ENCODE measurements at places on chromosomes 16 and 17.
A peak's percentile ranks its signal among the peaks of the same experiment; 100 is the strongest.

DNA sequence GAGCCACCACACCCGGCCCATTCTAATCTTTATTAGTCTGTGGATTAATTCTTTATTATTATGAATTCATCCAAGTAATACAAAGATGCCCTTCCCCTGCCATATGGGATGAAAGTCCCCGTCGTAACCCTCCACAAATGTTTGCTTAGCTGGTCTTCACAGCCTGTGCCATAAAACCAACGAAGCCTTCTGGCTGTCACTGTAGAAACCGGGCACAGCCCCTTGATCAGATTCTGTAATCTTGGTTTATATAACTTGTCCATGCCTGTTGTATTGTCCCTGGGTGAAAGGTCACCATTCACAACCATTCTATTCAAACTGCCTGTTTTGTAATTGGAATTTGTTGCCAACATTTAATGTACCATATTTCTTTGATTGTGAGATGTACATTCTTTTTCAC is 66.5 kb downstream of the ATP2C2 start:
- no peak for DNase-seq

- no peak for DNase-seq
Observed at GRCh38 chr16:12420661-12421209, 383.0 kb downstream of the CPPED1 start.

GRCh38 chr16:53707671-53708070 is 3.7 kb downstream of the FTO start:
- no peak for DNase-seq

- no peak for DNase-seq
Observed at GRCh38 chr16:87874639-87875427, 5.5 kb upstream of the SLC7A5 start.

DNA sequence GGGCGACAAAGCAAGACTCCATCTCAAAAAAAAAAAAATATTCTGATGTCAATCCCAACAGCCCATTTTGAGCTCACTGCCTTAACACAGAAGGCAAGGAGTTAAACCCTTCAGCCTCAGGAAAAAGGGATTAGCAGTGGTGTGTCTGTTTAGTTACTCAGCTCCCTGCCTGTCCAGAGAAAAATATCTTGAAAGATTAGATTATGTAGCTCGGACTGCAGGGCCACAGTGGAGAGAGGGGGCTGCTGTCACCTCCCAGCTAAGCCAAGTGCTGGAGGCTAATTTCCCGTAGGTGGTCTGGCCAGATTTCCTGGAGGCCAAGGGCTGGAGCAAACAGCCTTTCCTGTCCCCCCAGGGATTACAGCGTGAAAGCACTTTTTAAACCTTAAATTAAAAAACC is 50.3 kb downstream of the C16orf95 start:
- no peak for DNase-seq

- DNase-seq = no peak
Observed at GRCh38 chr16:57022445-57022844, 33.1 kb downstream of the NLRC5 start.

GRCh38 chr16:8848939-8849391 is 19.8 kb downstream of the CARHSP1 start:
- DNase-seq = no peak

DNA sequence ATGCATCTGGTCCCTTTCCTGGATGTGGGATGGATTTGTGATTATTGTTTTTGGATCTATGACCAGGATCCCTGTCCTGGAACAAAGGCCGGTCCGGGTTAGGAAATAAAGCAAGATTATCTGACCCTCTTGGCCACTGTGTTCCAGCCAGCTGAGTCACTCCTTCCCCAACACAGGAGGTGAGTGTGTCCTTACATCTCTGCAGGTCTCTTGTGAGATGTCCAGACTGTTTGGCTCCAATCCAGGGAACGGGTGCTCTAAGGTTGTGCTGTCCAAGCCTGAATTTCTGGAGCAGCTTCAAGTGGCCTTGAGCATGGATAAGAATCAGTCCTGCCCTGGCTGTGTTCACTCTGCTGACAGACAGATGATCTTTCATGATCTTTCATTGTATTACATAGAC is 136.5 kb upstream of the CCL2 start:
- no peak for DNase-seq

- no peak for DNase-seq
Observed at GRCh38 chr17:37025847-37026530, 77.2 kb downstream of the AATF start.

DNA sequence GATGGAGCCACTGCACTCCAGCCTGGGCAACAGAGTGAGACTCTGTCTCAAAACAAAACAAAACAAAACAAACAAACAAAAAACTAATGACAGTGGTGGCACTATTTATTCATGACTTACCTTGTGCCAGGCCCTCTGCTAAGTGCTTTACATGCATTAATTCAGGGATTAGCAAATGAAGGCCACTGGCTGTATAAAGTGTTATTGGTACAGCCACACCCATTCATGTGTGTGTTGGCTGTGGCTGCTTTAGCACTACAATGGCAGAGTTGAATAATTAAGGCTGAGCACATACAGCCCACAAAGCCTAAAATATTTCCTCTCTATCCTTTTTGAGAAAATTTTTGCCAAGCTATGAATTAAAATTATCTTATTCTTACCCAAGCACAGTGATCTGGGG is 531.8 kb upstream of the CDH5 start:
- no peak for DNase-seq

DNA sequence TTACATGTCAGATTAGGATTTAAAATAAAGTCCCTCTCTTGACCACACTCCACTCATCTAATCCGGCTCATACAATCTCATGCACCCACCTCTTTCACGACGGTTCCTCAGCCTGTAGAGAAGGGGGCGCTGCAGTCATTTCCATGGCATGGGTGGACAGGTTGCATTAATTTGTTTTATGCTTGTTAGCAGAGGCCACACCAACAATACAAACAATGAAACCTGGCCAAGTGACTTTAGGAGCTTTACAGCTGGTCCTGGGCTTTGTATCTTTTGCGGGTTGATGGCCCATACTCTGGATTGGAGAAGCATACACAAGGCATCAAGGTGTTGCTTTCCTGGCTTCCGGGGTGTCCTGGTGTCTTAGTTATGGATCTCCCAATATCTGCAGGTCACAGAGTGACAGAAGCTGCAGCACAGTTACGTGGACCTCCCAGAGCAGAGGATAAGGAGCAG is 9.7 kb upstream of the SNF8 start:
- DNase-seq = no peak

GRCh38 chr17:58283674-58284612 is 3.2 kb upstream of the MPO start:
- DNase-seq = no peak

GRCh38 chr17:1201132-1201702 is 21.4 kb upstream of the ABR start:
- DNase-seq = peak; percentile 60

- DNase-seq = no peak
Observed at GRCh38 chr17:74303305-74303704, 22.7 kb upstream of the KIF19 start.

DNA sequence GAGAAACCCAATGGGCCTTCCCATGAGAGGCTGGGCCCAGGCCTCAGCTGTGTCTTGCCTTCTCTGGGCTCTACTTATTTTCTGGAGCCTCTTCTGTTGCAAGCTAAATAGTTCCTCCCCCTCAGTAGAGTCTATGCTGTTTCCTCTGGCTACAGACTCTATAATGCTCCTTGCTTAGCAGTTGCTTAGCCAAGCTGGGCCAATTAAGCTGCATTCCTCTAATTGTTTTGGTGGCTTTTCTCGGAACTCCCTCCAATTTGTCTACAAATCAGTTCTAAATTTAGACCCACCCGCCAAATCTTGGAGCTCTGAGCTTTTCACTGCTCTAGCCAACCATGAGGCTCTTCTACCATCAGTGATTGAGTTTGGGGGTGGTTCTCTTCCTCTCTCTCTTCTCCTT is 302.7 kb upstream of the ASIC2 start:
- no peak for DNase-seq

- no peak for DNase-seq
Observed at GRCh38 chr16:10601444-10602408, 21.3 kb upstream of the EMP2 start.

- no peak for DNase-seq
Observed at GRCh38 chr17:19610311-19610710, 38.2 kb upstream of the ALDH3A2 start.

- DNase-seq = no peak
Observed at GRCh38 chr16:67299269-67299668, 19.9 kb downstream of the PLEKHG4 start.

DNA sequence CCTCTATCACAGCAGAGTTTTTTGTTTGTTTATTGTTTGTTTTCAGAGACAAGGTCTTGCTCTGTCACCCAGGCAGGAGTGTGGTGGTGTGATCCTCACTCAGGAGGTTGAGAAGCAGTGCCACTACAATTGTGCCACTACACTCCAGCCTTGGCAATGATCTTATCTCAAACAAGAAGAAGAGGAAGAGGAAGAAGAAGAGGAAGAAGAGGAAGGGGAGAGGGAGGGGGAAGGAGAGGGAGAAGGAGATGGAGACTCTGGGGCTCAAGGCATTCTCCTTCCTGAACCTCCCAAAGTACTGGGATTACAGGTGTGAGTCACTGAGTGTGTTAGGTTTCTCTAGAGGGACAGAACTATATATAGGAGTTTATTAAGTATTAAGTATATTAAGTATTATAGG is 17.1 kb upstream of the C17orf58 start:
- no peak for DNase-seq

- no peak for DNase-seq
Observed at GRCh38 chr16:4428500-4428899, 2.8 kb downstream of the DNAJA3 start.

- no peak for DNase-seq
Observed at GRCh38 chr17:75779987-75780889, 4.4 kb upstream of the UNK start.

DNA sequence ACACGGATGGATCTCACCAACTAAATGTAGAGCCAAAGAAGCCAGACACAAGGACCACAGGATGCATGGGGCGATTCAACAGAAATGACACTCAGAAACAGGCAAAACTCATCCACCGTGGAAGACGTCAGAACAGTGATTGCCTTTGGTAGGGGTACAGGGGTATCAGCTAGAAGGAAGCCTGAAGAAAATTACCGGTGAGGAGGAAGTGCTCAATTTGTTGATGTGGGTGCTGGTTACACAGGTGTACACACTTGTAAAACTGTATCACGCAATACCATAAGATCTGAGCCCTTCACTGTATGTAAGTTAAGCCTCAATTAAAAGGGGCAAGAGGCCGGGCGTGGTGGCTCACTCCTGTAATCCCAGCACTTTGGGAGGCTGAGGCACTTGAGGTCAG is 226.1 kb downstream of the C16orf78 start:
- DNase-seq = no peak

- DNase-seq = no peak
Observed at GRCh38 chr17:31594416-31594815, 202.9 kb downstream of the RAB11FIP4 start.

DNA sequence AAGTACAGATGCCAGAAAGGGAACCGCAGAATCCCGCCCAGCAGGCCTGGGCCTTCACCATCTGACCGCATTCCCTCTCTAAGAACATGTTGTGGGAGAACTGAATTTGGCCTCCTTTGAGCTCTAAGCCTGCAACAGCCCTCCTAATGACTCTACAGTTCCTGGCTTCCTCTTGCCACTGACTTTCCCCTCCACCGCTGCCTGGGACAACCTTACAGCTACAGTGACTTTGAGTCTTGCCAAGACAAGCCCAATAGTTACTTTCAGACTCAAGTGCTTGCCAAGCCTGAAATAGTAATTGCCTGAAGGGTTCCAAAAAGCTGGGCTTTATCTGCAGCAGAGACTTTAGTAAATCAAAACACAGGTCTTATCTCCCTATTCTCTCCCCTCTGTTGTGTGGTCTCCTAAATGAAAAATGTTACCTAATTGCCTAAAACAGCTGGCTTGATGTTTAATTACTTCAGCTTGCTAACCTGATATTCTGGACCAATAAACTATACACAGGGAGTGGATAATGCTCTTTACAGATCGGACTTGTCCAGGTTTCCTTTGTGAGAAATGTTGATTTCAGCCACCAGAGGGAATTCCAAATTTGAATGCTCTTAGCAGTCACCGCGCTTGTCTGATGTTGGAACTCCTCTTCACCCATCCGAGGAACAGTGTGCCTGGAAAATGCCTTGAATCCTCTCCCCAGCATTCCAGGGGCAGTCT is 85.1 kb upstream of the TBX2 start:
- no peak for DNase-seq

DNA sequence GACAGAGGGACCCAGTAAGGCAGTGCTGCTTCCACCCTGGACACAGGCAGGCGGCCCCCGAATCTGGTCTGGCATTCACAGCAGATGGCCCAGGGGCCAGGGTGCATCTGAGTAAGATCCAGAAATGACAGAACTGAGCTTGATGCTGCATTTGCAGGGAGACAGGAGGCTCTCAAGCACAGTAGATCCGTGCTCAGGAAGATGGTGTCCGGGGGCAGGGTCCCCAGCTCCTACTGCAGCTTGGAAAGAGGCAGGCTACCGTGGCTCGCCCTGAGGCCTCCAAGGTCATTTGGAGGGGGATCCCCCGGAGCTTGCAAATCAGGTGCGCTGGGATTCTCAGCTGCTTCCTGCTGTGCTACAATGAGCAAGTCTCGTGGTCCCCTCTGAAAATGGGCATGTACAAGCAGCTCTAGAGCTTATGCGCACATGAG is 2.2 kb downstream of the C16orf95 start:
- no peak for DNase-seq

GRCh38 chr16:66480265-66481080 is 53.4 kb downstream of the BEAN1 start:
- no peak for DNase-seq

DNA sequence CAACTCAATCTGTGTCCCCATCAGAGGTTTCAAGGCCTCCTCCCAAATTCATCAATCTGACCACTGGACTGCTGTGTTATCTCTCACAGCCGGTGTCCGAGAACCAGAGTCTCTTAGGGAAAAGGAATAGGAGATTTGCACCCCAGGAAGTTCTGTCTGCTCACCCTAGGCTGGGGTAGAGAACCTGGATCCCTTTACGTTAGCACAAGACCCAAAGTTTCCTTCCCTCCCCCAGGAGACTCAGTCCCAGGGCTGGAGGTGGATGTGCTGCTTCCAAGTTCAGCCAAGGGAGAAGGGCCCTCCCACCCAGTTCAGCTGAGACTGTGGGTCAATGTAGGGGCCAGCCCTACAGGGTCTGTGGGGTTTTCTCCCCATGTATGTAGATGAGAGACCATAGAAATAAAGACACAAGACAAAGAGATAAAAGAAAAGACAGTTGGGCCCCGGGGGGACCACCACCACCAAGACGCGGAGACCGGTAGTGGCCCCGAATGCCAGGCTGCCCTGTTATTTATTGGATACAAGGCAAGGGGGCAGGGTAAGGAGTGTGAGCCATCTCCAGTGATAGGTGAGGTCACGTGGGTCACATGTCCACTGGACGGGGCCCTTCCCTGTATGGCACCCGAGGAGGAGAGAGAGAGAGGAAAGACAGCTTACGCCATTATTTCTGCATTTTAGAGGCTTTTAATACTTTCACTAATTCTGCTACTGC is 22.7 kb upstream of the OR1F1 start:
- DNase-seq = no peak

GRCh38 chr16:27754788-27755690 is 205.1 kb downstream of the KATNIP start:
- DNase-seq = no peak

Measured in CD4-positive, alpha-beta memory T cell (primary cell).